ENCODE measurements at places on chromosomes 16 and 17.
A peak's percentile ranks its signal among the peaks of the same experiment; 100 is the strongest.

- no peak for DNase-seq
These were observed 67.6 kb downstream of the CDH13 start for GRCh38 chr16:82694239-82694874.

- DNase-seq: no peak
These were observed 11.3 kb downstream of the MMP2 start for GRCh38 chr16:55490301-55490700.

DNA sequence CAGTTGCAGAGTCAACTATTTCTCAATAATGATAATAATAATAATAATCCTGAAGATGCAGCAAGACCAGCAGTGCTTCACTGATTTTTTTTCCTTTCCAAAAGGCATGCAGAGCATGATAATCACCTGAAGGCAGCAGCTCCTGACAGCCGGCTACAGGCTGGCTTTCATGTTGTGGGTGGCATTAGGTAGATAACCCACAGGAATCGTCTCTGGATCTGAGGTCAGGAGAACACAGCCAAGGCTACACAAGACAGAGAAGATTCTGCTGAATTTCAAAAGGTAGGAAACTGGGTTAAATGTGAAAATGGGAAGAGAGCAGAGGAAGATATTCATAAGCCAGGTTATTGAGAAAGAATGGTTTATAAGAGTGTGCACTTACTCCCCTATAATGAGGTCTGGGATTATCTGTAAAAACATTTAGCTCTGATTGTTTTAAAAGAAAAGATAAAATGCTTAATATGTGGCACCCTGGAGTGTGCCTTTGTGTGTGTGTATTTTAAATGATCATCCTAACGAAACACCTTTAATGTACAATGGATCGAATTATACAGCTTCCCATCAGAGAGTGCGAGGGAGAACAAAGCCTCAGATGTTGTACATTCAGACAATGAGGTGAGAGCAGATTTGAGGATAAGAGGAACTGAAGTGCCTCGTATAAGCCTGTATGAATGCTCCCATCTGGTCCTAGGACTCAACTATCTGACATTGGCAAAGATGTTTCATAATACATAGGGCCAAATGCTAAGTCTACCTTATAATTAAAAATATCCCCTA is 273.1 kb downstream of the PHKB start:
- DNase-seq: no peak

GRCh38 chr16:85610446-85611193 is 2.5 kb upstream of the GSE1 start:
- peak; percentile 86 for DNase-seq

DNA sequence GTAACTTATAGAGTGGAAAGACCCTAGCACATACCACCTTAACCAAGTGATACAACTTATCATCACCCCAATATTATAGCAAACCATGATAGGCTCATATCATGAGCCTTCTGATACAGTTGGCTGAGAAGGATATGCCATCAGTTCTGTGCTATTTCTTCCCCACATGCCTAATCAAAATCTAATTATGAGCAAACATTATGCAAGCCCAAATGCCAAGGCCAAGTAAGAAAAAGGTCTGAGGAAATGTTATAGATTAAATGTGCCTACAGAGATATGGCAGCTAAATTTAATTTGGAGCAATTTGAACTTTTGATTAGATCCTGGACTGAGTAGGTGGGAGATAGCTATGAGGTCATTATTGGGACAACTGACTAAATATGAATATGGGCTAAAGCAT is 225.9 kb upstream of the PMFBP1 start:
- DNase-seq: no peak

DNA sequence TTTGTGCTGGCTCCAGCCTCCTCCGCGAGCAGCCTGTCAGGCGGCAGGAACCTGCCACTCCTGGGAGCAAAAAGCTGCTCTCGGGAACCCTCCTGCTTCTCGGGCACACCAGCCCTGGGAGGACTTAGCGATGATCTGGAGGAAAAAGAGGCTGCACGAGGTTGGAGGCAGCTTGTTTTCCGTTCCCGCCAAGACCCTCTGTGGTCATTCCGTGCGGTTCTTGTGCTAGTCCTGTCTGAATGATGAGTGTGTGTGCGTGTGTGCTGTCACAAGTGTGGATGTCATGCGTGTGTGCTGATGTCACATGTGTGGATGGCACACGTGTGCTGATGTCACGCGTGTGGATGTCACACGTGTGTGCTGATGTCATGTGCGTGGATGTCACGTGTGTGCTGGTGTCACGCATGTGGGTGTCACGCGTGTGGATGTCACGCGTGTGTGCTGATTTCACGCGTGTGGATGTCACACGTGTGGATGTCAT is 150.0 kb downstream of the NPIPB11 start:
- no peak for DNase-seq

- no peak for DNase-seq
These were observed 185.2 kb downstream of the C16orf95 start for GRCh38 chr16:87131996-87132345.

Measured in pons (tissue), 1 donor.